Lung microvascular endothelial cell (primary cell): ENCODE measurements at places on chromosomes 16 and 17. TPM values are rescaled to one million over a fixed set of nuclear protein-coding genes. Genes with fewer than 3 reads are reported as not detected.

PRPSAP1 gene
- total RNA-seq: 69.7 and 103 TPM in 2 replicates

CCDC92B gene
- not detected in 2 replicates for total RNA-seq

- no peak for DNase-seq
Measured at GRCh38 chr16:66332634-66333610, 33.6 kb upstream of the CDH5 start.

- DNase-seq: no peak
Measured at GRCh38 chr16:75541236-75541635, 5.3 kb upstream of the CHST5 start.

- no peak for DNase-seq
Measured at GRCh38 chr17:37322826-37323561, 52.8 kb upstream of the C17orf78 start.

GRCh38 chr16:78430281-78430680 is 330.8 kb downstream of the WWOX start:
- no peak for DNase-seq
